ENCODE measurements at places on chromosomes 6 and 20.

DNA sequence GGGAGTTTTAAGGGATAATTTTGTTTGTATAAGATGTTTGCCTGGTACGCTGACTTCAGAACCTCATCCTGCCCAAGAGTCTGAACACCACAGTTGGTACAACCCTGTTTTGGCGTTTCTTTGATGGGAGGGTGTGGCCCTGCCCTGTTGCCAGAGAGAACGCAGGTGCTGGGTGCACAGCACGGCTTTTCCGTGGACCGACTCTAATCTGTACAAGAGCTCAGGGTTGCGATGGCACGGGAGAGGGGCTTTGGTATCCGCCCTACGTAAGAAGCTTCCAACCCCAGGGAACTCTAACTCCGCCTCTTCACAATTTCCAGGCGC, 1.3 kb downstream of the CYP24A1 start:
- DNase-seq: no peak

GRCh38 chr20:17928211-17928611, 40.4 kb downstream of the SNX5 start:
- no peak for DNase-seq

DNA sequence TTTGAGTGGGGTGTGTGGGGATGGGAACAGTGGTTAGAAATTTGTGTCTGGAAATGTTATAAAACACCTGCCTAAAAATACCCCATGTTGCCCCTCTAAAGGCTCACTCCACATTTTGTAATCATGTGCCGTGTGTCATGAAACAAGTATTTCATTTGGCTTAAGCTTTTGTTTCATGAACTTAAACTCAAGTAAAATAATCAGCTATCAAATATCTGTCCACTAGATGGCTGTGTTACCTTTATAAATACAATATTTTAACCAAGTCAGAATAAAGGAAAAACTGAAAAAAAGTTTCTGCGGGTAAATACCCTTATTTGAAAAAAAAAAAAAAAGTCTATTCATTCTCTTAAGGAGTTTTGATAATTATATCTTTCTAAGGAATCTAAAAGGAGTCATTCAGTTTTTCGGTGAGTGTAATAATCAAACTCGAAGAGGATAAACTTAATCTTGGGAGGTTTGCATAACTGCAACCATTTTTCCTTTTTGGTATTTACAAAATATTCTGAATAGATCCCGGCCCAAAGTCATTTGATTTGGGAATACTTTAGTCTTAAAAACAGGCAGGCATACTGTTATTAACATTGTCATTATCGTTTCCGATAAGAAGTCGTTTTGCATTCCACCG, 29.9 kb upstream of the MTRF1L start:
- DNase-seq: no peak

- no peak for DNase-seq
Measured at GRCh38 chr6:113397236-113397635, 459.9 kb upstream of the MARCKS start.

DNA sequence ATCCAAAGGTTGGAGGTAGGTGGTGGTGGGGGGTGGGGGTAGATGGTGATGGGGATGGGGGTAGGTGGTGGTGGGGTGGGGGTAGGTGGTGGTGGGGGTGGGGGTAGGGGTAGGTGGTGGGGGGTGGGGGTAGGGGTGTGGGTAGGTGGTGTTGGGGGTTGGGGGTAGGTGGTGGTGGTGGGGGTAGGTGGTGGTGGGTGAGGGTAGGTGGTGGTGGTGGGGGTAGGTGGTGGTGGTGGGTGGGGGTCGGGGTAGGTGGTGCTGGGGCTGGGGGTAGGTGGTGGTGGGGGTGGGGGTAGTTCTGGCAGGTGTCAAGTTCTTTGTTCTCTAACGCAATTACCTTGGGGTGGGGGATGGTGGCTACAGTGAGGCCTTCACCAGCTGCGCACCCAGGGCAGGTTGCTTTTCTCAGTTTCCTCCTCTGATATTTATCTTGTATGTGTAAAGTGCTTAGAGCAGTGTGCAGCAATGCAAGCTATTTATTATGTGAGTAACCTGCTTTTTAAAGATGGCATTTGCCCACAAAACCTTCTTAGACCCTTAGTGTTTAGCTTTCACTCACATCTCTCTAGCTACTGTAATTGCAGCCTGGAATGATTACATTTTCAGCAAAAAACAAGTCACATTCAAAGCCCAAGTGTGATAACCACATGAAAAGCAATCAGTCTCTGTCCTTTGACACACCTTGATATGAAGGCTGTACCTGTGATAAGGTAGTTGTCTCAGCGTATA, 8.2 kb upstream of the CCDC167 start:
- no peak for DNase-seq

GRCh38 chr20:15895126-15895525, 678.1 kb downstream of the KIF16B start:
- no peak for DNase-seq

DNA sequence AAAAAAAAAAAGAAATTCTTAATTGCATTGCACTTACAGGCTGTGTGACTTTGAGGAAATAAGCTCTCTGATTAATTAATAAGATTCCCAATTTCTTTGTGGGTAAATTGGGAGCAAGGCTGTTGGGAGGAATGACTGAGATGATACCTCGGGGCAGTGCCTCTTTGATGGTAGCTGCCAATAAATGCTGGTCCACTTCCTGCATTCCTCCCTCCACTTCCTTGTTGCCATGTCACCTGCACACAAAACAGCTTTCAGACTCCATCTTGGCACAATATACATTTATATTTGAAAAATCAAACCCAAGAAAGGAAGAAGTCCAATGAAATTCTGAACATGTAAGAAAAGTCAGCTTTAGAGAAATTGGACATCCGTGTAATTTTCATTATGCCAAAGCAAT, 45.1 kb downstream of the MTHFD1L start:
- no peak for DNase-seq

GRCh38 chr20:33971147-33971975, 22.4 kb upstream of the RALY start:
- no peak for DNase-seq

DNA sequence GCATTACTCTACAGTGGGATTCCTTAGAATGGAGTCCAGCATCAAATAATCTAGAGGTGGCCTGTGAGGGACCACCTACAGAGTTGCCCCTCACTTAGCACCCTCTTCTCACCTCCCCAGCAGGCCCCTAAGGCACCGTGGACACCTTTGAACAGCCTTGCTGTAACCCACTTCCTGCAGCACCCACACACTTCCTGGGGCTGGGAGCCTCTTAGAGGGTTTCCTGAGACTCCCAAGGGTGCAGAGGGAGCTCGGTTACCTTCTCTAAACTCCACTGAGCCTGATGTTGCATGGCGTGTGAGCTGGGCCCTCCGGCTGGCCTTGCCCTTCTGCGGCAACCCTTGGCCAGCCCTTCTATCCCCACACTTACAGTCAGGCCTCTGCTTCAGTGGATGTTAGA, 7.3 kb upstream of the SIRPG start:
- DNase-seq: peak; percentile 30

DNA sequence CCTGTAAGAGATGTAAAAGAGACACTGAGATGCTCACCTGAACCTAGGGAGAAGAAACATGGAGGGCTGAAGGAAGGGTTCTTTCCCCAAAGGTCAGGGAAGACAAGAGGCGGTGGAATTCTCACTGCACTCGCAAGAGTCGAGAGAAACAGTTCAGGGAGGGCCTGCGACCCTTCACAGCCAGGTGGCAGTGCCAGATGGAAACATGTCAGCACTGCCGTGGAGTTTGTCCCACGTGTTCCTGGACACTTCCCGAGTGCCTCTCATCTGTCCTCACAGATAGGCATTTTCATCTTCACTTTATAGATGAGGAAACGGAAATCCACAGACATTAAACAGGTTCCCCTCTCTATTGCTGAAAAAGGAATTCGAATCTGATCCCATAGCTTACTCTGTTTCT, 70.4 kb upstream of the SYNJ2 start:
- DNase-seq: no peak

DNA sequence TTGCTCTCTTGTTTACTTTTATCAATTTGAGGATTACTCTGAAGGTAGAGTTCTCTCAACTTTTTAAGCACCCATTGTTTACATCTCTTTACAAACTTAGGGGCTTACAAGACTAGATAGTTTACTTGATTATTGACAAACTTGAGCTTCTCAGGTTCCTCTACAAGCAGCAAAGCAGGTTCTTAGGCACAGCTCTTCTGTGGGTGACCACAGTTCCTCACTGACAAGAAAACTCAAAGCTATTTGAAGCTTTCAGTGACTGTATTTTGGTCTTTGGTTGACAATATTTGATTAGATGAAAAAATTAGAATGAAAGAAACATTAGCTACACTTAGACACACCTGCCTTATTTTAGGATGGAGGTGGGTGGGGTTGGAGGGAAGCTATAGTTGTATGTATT, 327.3 kb upstream of the RUNX2 start:
- no peak for DNase-seq

DNA sequence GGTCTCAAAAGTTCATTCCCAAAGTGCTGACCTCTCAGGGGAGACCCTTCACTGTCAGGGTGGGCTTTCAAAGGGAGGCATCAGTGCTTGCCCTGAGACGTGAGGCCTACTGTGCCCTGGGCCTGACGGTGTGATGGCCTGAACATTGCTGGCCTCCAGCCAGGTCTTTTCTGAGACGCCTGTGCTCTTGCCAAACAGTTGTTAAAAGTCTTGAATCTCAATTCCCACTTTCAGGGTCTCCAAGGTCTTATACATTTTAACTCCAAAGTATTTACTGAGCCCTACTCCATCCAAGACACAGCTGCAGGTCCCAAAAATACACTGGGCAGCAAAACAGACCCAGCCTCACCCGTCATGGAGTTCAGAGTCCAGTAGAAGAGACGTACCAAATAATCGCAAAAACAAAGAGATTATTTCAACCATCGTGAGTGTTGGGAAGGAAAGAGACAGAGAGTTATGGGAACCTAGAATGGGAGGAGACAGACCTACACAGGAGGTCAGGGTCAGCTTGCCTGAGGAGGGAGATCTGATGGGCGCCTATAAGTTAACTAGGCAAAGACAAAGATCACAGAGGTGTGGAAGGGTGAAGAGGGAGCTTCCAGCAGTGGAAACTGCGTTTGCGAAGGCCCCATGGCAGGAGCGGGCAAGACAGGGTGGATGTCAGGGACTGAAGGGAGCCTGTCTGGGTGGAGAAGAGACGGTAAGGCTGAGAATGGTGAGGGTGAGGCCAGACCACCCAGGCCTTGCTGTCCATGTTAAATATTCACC, 446.3 kb downstream of the PREX1 start:
- no peak for DNase-seq

DNA sequence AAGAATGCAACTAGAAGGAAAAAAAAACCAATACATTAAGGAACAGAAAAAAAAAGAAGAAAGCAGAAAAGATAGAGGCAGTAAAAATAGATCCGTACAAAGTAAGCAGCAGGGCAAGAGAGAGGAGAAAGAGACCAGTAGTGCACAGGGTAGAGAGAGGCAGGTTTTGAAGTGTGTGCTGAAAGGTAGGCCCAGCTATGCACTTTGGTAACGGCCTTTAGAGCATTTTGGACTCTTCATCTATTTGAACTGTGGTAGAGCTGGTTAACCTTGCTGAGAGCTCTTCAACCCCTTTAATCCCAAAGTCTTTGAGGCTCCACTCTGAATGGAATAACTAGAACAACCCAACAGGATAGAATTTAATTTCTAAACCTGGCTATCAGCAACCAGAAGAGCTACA, 45.2 kb downstream of the ADGRB3 start:
- no peak for DNase-seq

GRCh38 chr20:9276966-9277468, 208.1 kb downstream of the PLCB4 start:
- DNase-seq: no peak

DNA sequence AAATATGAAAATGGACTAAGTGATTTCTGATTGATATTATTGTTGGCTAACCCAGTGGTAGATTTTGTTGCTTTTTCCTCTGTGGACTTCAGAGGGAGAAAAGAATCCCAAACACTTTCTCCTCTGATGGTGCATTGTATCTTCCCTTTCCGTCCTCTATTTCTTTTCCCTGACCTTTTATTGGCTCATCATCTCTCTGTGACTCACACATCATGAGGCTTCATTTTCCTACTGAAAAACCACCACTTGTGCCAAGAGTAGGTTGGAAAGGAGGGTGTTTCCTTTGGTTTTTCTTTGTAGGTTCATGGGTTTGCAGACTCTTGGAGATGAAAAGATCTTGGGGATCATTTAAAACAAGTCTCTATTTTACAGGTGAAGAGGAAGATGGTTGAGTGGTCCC, 311.7 kb upstream of the JAG1 start:
- no peak for DNase-seq

DNA sequence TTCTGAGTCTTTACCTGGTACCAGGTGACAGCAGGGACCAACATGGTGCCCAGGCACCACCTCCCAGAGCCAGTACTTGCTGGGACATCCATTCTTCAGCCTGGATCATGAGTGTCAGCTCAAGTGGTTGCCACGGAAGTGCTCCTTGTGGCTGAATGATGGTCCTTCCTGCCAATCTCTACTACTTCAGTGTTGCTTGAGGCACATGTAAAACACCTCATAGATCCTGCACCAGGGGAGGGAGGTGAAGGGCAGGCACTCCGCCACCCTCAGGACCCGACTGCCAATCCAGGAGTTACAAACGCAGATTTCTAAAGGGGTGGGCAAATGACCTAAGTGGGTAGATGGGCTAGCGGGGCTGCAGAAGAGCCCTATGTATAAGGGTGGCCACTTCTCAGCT, 226.0 kb downstream of the PREX1 start:
- DNase-seq: no peak

GRCh38 chr20:52864916-52865605, 107.1 kb upstream of the TSHZ2 start:
- DNase-seq: no peak

DNA sequence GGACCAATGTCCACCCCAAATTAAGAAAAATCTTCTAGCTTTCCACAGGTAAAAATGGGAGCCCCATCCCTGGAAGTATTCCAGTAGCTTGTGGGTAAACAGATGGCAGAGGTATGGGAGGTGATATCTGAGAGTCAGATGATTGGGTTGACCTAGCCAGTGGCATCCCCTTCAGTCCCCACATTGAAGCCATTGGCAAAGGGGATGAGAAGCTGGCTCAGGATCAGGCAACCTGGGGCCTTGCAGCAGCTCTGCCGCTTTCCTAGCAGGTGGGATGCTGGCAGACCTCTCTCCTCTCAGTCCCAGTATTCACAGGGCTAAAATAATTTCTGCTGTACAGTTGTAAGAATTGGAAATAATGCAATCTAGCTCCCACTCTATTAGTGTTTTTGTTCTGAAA, 108.9 kb upstream of the KCNG1 start:
- DNase-seq: no peak

DNA sequence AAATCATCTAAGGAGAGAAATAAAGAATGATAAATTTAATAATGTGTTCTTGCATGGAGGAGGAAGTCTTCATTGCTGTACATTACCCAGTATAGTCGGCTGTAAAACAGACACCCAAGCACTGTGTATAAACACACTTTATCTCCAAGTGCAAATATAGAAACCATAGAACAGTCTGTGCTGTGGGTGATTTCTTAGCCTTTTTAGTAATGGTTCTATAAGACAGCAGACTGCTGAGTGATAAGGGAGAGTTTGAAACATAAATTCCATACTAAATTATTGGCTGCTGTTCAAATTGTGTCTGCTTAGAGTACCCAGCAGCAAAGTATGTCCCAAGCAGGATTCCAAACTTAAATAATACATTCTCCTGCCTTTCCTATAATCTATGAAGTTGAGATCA, 4.6 kb downstream of the FILIP1 start:
- DNase-seq: no peak
